ENCODE measurements at places on chromosomes 3 and 15.

DNA sequence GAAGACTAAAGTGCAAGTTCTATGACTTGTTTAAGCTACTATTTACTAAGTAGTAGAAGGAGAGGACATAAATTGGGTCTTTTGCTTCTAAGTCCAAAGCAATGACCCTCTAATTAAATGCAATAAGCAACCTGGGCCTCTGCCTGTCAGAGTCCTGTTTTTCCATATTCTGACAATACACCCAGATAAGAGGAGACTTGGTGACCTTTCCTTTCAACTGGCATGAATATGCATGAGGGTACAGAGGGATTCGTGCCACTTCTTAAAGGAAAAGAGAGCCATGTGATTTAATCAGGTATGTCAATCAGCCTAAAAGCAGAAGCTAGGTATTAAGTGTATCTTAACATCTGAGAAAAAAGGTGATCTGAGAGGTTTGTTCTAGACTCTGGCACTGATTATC lies 50.7 kb upstream of the FGF7 start:
- DNase-seq = no peak

- DNase-seq = no peak
Measured at GRCh38 chr15:59694779-59695178, 5.7 kb upstream of the BNIP2 start.

GRCh38 chr15:33279613-33280205 lies 31.1 kb upstream of the RYR3 start:
- DNase-seq = no peak

- DNase-seq = no peak
Measured at GRCh38 chr3:134544316-134544715, 58.5 kb downstream of the CEP63 start.

GRCh38 chr3:25037049-25037547 lies 391.0 kb upstream of the RARB start:
- DNase-seq = no peak

DNA sequence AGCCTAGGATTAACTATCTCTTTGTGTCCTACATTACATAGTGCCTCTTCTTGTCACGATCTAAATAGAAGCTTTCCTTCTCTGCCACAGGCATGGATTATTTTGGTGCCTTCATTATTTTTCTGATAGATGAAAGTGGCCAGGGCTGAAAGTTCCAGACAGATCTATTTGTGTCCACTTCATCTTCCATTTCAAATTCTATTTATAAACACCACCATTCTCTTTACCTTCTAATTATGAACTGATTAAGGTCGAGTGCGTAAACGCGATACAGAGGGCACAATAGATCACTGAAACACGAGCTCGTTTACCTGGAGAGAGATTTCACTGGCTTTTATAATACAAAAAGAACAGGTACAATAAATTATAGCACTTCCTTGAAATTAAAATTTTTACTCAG lies 105.0 kb downstream of the EDEM1 start:
- no peak for DNase-seq

DNA sequence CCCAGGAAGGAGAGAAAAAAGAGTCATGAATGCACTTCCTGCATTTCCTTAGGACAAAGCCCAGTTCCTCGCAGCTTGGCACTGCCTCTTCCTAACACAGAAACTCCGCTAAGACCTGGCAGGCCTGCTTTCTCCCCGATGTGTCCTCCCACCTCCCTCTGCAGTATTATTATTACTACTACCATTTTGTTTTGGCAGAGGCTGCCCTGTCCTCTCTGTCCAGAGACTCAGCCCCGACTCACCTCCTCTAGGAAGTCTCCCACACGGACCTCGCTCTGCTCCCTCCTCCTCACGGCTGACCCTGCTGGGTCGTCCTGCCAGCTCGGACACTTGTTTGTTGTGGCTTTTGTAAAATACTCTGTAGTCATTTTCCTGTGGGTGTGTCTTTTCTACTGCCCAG lies 107.2 kb upstream of the HACD2 start:
- no peak for DNase-seq

- DNase-seq = no peak
Measured at GRCh38 chr3:73499787-73500186, 125.0 kb downstream of the PDZRN3 start.

GRCh38 chr3:10646531-10647335 lies 141.3 kb upstream of the ATP2B2 start:
- no peak for DNase-seq

DNA sequence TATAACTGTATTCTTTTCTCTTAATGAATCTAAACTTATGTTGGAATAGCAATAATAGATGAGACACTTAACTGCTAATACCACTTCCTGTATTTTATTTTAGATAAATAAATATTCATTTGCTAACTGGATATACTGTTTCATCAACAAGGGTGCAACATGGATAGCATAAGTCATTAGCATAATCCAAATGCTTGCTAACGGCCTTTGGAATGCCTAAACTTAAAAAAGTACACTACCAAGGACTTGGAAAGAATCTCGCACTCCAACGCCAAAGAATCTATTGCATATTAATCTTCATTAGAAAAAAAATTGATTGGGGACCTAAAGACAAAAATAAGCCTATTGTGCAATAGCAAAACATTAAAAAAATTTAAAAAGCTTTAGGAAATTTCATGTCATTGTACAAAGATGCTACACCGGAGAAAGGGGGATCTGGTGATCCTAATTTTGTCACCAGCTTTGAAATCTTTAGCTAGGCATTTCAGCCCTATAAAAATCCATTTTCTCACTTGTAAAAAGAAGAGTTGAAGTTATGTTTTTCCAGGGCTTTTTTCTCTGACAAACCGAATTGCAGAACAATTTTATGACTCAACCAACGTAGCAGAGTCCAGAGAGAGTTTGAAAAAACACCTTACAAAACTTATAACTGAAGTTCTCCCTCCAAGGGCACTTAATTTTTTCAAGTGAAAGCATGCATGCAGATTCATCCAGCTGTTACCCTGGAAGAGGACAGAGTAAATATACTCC lies 4.1 kb downstream of the VGLL3 start:
- no peak for DNase-seq

DNA sequence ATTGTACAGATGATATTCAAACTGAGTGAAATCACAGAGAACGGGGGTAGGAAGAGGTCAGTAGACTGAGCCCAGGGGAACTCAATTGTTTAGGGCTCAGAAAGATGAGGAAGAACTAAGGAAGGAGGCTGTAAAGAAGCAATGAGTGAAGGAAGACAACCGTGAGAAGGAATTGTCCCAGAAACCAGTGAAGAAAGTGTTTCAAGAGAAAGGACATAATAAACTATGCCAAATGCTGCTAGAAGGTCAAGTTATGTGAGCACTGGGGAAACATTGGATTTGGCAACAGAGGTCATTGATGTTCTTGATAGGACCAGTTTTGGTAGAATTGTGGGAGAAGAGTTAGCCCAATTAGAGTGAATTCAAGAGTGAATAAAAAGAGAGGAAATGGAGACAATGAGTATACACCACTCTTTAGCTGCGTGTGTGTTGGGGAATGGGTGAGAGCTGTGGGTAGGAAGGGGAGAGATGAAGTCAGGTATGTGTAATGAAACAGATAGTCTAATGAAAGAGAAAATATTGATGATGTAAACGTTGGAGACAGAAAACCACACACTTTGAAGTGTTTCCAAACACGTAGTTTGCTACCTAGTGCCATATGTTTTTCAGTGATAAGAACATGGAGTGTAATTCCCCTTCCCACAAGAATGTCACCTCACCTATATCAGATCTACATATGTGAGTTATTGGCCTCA lies 42.5 kb upstream of the MME start:
- DNase-seq = no peak

DNA sequence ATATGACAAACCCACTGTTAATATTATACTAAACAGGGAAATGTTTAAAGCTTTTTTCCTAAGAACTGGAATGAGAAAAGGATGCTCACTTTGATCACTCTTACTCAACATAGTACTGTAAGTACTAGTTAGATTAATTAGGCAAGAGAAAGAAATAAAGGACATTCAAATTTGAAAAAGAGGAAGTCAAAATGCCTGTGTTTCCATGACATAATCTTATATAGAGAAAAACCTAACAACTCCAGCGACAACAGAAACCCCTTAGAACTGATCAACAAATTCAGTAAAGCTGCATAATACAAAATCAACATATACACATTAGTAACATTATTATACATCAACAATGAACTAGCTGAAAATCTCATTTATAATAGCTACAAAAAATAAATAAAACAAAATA lies 200.6 kb upstream of the ROBO1 start:
- no peak for DNase-seq

GRCh38 chr15:38991126-38991525 lies 426.5 kb upstream of the RASGRP1 start:
- DNase-seq = no peak

DNA sequence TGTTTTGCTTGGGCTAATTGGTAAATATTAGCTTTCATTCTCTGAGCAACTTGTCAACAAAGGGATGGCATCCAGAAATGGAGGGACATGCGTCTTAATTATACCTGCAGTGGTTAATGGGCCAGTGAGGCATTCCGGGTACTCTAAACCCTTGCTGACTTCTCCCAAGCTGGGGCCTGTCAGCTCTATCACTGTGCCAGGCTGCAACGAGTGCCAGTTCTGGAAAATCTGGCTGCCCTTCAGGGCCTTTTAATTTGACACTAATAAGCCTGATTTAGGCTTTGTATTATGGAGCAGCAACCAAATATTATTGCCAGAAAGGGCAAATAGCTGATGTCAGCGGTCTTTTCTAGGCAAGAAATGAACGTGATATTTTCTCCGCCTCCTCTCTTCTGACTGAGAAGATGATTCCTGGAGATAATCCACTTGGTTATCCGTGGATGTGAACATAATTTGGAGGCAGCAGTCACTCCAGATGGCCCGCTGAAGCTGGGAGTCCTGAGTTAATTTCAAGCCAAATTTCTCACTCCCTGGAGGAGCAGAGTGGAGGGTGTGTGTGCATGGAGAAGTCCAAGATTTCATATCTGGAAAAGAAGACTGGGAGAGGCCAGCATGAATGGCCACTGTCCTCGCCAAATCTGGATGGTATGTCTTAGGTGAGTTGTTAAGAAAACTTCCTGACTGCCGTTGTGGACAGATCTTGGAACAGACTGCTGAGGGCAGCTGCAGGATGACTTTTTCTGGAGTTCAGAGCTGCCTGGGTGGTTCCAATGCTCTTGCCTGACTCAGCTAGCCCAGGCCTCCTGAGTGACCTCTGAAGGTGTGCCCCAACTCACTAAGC lies 44.4 kb upstream of the PSMD6 start:
- no peak for DNase-seq

GRCh38 chr15:68730471-68730919 lies 90.2 kb downstream of the ANP32A start:
- peak; percentile 32 for DNase-seq

GRCh38 chr3:124850212-124850611 lies 37.0 kb downstream of the ITGB5 start:
- no peak for DNase-seq

- DNase-seq = no peak
Measured at GRCh38 chr3:180563406-180563805, 38.6 kb upstream of the TTC14 start.

GRCh38 chr3:124599779-124600693 lies 130.2 kb upstream of the UMPS start:
- no peak for DNase-seq

DNA sequence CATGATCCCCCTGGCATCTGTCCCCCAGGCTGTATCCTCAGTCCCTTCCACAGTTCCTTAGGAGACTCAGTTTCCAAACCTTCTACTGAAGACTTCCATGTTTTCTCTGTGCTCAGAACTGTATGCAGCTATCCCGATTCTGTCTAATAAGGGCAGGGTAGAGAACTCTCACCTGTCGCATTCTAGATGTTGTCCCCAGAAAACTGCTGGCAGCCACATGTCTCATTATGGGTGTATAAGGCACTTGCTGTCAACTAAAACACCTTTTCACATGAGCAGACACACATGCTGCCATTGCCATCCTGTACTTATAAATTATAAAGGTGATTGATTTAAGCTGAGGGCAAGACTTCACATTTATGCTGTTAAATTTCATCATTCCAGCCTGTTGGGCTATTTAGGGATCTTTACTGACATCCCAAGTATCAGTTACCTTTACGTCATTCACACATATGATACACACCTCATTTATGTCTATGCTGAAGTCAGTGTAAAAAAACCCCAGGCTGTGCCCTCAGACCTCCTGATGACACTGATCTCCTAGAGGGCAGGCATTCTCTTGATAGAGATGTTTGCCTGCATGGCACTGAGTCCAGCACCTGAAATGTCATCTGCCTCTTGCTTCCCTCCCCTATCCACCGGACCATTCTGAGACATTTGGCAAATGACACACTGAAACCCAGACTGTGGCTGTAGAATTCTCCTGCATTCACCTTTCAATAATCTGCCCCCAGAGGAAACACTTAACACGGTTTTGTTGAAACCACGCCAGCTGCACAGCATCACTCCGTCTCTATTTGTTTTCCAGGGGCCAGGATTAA lies 35.8 kb downstream of the BTD start:
- peak; percentile 38 for DNase-seq

GRCh38 chr15:48325400-48325799 lies 5.8 kb upstream of the DUT start:
- DNase-seq = no peak

GRCh38 chr3:40504636-40505430 lies 1.0 kb upstream of the ZNF620 start:
- peak; percentile 44 for DNase-seq

DNA sequence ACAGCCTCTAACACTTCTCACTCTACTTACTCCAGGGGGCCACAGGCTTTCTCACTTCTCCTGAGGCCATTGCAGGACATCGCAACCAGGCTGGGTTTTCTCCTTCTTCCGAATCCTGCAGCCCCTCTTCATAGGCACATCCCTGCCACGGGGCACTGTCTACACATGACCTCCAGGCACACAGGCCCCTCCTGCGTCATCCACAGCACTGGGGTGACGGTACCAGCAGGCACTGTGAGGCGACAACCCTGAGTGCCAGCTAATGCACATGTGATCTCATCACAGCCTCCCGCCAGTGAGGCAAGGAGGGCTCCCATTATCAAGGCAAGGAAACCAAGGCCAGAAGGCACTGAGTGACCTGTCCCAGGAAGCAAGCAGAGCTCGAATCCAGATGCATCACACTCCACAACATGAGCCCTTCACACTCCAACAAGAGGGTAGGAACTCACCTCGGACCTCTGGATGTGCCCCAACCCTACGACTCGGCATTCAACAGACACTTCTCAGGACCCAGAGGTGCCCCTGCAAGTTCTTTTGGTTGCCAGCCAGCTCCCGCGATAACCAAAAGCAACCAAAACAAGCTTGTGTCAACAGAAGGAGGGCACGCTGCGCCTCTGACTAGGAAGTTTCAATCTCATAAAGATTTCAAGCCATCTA lies 16.7 kb downstream of the FAM174B start:
- DNase-seq = no peak

DNA sequence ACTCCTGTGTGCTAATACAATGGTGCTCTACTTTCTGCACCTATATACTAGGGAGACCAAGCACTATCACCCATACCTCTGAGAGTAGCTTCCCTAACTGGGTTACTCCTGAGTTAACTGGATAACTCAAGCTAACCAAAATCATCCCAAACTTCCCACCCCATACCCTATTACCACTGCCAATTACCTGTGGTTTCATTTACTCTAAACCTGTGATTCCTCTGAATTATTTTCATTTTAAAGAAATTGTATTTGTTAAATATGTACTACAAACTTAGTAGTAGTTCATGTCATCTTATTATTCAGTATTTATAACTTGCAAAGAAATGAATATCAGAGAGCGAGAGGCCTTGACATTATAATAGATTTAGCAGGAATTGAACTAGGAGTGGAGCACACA lies 340.5 kb downstream of the TBC1D5 start:
- DNase-seq = no peak

- DNase-seq = no peak
Measured at GRCh38 chr3:194212845-194213331, 76.9 kb downstream of the HES1 start.

- no peak for DNase-seq
Measured at GRCh38 chr3:8112587-8112986, 389.0 kb upstream of the LMCD1 start.
